ENCODE measurements at places on chromosomes 5 and 9. TPM values are rescaled to one million over a fixed set of nuclear protein-coding genes. Genes with fewer than 3 reads are reported as not detected.

Gene SPINK13
- total RNA-seq: not detected

Gene FOXD4L5
- 0.11 TPM for total RNA-seq

Gene RXRA
- total RNA-seq: 33.4 TPM

Gene FST
- total RNA-seq: 57.1 TPM

Gene OBP2B
- total RNA-seq: not detected

Gene MEGF10
- 19.5 TPM for total RNA-seq

Gene STOML2
- 85.1 TPM for total RNA-seq

Gene DAB2
- 84.5 TPM for total RNA-seq
